ENCODE measurements at places on chromosomes 5 and 9.

- DNase-seq = no peak
Observed at GRCh38 chr5:39780347-39780746, 355.6 kb upstream of the DAB2 start.

DNA sequence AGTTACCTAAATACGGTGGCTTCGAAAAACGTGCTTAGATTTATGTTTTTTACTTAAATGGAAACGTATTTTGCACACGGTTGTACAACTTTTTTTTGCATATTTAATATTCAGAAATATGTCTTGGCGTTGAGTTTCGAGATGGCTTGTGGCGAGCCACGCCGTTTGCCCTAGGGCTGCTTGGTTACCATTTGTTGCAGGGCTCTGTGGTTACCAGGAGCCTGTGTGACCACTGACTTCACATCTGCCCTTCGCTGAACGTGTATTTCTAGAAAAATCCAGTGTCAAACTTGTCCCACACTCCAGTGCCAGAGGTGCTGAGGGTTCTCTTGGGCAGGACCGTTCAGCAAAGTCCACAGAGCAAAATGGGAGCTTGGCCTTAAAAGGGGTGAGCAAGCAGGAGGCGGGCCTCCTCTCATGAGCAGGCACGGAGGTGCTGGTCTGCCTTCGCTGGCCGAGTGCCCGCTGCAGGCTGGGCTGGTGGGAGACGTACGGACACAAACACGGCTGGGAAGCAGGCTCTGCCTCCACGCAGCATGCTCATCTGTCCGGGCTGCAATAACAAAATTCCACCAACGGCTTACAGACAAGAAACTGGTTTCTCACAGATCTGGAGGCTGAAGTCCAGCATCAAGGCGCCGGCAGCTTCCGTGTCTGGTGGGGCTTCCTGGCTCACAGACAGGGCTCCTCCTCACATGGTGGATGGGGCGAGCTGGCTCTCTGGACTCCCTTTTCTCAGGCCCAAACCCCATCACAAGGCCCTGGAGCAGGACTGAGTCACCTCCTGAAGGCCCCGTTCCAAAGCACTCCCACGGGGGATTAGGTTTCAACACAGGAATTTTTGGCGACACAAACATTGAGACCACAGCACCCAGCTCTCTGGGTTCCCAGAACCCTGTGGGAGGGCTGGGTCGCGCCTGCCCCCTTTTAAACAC, 5.4 kb downstream of the MRPL36 start:
- no peak for DNase-seq

DNA sequence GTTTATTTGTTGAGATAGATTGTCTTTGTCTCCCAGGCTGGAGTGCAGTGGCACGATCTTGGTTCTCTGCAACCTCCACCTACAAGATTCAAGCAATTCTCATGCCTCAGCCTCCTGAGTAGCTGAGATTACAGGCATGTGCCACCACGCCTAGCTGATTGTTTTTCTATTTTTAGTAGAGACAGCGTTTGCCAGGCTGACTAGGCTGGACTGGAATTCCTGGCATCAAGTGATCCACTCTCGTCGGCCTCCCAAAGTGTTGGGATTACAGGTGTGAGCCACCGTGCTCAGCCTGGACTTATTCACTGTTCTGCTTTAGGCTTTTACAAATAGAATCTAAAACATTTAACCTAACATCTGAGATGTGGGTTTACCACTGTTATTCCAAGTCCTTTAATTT, 91.3 kb downstream of the COMMD10 start:
- no peak for DNase-seq

- DNase-seq = no peak
Observed at GRCh38 chr5:111197523-111197922, 26.7 kb upstream of the CAMK4 start.

- DNase-seq = no peak
Observed at GRCh38 chr5:132389585-132390286, 20.2 kb downstream of the SLC22A5 start.

DNA sequence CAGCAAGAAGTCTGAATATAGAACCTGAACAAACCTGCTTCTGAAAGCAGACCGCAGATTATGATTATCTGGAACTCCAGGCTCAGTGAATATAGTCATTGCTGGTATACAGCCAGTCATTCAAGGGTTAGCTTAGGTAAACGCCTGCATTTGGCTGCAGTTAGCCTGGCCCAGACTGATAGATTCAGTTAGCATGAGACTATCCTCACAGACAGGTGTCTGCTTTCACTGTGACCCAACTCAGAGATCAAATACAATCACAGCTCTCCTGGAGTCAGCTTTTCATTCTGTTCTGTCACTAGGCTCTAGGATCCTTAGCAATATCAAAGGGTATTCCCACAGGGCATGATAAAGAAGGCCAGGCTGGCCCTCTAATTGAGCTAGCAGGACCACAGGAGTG, 138.6 kb upstream of the PLCXD3 start:
- no peak for DNase-seq

DNA sequence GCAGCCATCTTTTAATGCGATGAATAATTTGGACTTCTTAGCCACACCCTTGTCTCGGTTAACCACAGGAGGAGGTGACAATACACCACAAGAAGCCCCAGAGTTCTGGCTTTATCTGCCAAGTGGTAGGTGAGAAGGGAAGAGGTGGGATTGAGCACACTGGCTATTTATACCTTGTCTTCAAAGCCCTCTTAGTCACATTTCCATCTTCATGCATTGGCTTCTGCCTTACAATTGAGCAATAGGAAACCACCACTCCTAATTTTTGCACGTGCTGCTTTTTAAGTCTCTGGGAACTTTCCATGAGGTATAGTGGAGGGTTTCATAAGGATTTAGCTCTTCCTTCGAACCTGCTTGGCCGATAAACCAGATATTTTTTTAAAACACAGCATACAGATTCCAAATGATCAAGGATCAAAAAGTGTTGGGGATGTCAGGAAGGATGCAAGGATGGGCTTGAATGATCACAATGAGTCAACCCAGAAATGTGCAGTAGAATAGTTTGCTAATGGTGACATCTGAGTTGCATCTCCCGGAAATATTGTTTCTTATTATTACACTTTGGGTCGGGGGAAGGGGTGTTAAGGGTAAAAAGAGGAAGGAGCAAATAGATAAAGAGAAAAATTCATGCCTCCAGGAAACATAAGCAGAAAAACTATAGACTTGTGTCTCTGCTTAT, 25.5 kb downstream of the PLAC8L1 start:
- no peak for DNase-seq

- no peak for DNase-seq
Observed at GRCh38 chr5:151146061-151146460, 11.5 kb downstream of the ANXA6 start.

- no peak for DNase-seq
Observed at GRCh38 chr9:69564557-69564956, 107.6 kb downstream of the APBA1 start.

- DNase-seq = no peak
Observed at GRCh38 chr5:120466341-120467006, 2.4 kb downstream of the PRR16 start.

GRCh38 chr5:34533582-34534522, 122.3 kb upstream of the RAI14 start:
- no peak for DNase-seq

DNA sequence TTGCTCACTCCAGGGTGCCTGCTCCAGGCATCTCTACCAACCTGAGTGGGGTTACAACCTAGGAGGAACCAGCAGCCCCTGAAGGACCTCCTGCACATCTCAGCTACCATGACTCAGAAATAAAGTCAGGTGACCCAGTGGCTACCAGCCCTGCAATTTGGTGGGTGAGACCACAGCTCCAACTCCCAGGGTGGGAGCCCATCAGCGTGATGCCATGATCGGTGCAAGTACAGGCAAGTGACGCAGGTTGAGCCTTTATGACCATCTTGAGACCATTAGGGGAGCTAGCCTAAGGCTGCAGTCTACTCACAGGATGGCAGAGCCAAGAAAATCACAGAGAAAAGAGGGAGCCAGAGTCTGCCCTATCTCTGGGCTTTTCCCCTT, 8.6 kb downstream of the SEPTIN8 start:
- DNase-seq = no peak

DNA sequence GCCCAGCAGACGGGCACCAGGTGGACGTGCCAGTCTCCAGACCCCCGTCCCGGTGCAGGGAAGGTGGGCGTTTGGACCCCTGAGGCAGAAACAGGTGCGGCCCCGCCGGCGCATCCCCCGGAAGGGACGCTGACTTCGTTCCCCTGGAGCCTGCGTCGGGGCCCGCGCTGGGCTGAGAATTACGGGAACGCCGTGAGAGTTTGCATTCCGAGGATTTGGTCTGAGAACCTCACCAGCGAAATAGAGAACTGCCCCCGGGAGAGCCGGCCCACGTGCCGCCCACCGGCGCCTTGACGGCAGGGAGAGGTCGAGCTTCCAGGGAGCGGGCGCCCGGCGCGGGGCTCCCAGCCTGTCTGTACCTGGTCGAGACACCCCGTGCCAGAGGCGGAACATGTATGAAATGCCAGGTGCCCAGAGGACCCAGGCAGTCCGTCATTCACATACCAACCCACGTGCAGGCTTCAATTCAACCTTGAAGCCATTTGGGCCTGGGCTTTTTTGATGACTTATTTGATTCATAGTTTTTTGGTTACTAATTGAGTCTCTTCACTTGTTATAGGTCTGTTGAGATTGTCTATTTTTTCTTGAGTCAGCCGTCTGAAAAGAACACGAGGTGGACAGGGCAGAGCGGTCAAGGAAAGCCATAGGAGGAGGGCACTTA, 877 bp upstream of the CAMSAP1 start:
- DNase-seq = no peak

GRCh38 chr5:150401076-150401375, 11.7 kb downstream of the CD74 start:
- DNase-seq = no peak

GRCh38 chr5:97363577-97363976, 180.5 kb upstream of the RIOK2 start:
- DNase-seq = no peak

Data from effector memory CD4-positive, alpha-beta T cell (primary cell).